Stimulated activated CD4-positive, alpha-beta T cell treated with anti-CD3 and anti-CD28 coated beads, TNF-alpha, amount 100 ng/mL, for 24 hours (primary cell): ENCODE measurements at places on chromosomes 3 and 15.

- DNase-seq, result no peak
These were observed 1000.9 kb downstream of the AGBL1 start for GRCh38 chr15:87080547-87080946.

GRCh38 chr3:113629584-113630421 is 66.6 kb downstream of the USF3 start:
- DNase-seq, result no peak

DNA sequence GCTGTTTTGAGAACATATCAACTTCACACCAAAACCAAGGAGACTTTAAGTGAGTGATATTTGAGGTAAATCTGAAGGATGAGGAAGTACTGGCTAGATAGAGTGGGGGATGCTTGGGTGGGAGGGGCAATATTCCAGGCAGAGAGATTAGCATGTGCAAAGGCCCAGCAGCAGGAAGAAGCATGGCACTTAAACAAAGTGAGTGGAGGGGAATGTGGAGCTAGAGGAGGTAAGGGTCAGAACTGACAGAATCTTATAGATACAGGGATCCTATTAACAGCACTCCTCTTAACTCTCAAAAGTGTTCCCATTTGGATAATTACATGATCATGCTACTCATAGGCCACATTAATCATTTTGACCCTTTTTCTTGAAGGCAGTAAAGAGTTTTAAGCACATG is 41.4 kb upstream of the SPRED1 start:
- no peak for DNase-seq

GRCh38 chr3:64554096-64554920 is 133.5 kb downstream of the ADAMTS9 start:
- no peak for DNase-seq

- DNase-seq, result no peak
These were observed 27.9 kb downstream of the ETV5 start for GRCh38 chr3:186080849-186081438.

DNA sequence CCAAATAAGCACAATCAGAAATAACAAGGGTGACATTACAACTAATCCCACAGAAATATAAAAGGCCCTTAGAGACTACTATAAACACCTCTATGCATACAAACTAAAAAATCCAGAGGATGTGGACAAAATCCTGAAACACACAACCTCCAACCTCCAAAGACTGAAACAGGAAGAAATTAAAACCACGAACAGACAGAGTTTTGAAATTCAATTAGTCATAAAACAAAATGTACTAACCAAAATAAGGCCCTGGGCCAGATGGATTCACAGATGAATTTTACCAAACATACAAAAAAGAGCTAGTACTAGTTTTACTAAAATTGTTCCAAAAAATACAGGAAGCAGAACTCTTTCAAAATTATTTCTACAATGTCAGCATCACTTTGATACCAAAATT is 1043.6 kb downstream of the DIPK2A start:
- DNase-seq, result no peak

DNA sequence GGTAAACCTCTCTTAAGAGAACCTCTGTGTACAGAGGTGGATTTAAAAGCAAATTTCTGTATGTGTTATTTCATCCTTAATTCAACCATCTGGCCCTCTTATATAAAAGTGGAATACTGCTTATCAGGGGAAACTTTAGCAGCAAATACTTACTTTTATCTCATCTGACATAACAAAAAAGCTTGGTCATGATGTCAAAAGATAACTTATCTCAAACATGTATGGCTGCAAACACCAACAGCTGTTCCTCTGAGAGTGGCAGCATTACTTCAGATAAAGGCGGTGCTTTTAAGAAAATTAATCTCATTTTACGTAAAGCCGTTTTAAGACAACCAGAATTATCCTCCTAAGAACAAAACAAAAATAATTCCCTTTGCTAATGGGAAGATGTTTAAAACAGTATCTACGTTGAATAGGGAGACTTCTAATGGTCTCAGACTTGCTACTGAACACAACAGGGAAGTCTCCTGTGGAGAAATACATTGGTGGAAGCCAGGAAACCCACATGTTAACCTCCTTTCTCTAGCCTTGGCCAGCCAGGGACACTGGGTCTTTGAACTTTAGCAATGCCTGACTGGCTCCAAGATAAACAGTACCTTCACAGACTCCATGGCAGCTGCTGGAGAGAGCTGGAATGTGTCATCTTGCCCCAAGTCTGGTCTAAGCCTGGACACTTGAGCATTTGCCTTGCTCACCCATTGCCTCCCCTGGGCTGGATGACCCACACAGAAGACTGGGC is 18.1 kb downstream of the ARRDC4 start:
- DNase-seq, result no peak
